Stimulated activated CD8-positive, alpha-beta memory T cell treated with anti-CD3 and anti-CD28 coated beads, Interleukin-2, amount 100 ng/mL, for 1 hour (primary cell): ENCODE measurements at places on chromosomes 2 and 18.

- DNase-seq = no peak
These were observed 56.9 kb upstream of the SEMA4C start for GRCh38 chr2:96926791-96927190.

DNA sequence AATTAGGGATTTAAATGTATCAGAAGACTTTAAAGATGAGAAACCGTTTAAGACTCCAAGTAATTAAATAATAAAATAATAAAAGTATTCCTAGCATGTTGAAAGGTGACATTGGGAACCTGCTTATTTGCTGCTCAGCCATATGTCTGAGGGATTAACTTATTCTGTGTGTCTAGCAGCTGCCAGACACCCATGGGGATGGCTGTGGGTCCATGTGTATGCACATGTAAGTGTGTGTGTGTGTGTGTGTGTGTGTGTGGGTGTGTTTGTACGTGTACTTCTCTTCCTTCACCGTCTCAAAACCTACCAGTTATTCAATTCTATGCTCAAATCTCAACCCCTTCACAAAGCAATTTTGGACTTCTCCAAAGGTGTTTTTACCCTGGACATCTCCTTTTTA is 124.5 kb downstream of the SETBP1 start:
- DNase-seq = no peak

DNA sequence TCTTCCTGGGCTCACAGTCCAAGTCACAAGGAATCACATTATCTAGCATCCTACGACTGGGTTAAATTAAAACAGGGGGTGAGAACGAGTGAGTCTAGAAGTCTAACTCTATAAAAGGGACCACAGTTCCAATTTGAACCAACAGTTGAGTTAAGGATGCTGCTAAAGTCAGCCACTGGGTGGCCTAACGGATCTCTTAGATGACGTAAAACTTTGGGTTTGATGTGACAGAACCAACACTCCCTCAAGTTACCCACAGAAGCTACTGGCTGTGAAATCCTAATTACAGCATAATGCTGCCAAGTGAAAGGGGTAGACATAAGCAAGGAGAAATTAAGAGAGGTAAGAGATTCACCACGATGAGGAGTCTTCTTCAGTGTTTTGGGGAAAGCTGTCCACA is 32.7 kb upstream of the RUFY4 start:
- DNase-seq = no peak

DNA sequence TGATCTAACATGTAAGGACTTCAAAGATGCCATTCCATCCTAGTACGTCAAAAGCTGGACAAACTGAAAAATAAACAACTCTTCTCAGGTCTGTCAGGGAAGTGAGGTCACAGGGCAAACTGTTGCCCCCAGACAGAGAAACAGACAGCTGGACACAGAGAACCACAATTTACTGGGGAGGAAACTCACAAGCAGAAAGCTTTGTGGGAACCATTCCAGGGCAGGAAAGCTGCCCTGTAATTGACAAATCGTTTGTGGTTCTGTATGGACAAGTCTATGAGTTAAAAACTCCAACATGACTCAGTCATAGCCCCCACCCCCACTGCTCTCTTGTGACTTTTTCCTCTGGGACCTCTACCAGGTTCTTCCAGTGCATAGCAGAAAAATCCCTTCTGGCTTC is 28.4 kb downstream of the MCEE start:
- DNase-seq = no peak

DNA sequence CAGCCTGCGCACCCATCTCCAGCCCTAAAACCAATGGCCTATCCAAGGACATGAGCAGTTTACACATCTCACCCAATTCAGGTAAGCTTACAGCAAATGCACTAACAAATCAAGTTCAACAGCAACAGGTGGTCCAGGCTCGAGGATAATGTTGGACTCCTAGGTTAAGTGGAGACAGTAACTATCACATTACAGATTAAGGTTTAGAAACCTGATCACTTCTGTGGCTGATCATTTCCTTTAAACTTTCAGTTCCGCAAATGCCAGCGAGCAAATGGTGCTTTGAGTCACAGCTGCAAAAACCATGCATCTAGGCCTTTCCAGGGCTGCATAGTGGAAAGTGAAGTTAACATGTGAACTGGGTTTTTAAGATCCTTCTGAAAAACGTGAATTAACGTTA is 259.4 kb downstream of the GBX2 start:
- DNase-seq = no peak
